Suppressor macrophage (primary cell): ENCODE measurements at places on chromosomes 3 and 15.
A peak's percentile ranks its signal among the peaks of the same experiment; 100 is the strongest.

GRCh38 chr3:129608087-129608935, 1.8 kb upstream of the PLXND1 start:
- DNase-seq, result no peak

DNA sequence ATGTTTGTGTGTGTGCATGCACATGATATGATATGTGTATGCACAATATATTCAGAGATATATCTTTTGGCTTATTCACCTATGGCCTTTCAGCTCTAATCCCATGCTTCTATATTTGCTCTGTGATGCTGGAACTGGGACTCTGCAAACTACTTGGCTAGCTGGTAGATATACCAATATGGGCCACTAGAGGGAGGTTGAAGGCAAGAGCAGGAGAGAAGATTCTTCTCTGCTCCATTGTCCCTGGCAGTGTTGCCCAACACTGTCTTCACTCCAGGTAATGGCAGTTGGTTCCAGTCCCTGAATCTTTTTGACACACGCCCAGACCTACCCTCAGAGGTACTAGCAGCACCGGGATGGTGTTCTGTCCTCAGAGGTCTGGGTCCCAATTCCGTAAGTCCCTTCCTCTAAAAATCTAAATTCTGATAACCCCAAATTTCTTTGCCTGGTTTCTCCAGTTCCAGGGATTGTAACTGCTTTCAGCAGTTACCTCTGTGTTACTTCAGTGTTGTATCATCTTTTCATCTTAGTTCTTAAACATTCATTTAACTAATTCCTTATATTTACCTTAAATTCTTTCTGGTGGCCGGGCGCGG, 44.7 kb downstream of the GTPBP8 start:
- peak; percentile 59 for DNase-seq

GRCh38 chr3:127711021-127711695, 38.4 kb downstream of the ABTB1 start:
- DNase-seq, result no peak

DNA sequence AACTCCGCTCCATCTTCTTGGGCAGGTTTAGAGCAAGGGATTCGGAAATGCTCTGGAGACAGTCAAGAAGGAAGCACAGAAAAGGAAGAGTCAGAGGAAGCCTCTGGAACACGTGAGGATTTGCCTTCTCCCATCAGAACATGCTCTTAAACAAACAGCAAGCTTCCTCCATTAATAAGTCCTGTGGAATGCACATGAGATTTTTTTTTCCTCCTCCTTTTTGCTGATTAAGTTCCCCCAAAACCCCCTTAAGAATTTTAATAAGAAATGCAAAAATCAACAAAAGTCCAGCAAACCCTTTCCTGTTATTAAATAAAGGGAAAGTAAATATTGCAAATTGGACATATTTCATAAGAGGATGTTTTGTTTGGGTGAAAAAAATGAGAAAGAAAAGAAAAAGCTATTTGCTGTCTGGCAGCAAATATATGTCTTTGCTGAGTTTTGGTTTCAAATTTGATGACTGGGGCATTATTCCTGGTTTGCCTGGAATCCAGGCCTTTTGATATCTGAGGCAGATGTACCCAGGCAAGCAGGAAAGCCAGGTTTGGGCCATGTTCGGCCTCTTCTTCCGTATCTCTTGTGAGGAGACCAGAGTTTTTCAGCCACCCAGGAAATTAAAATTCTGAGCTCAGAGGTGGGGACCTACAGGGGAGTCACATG, 7.9 kb upstream of the TSEN2 start:
- peak; percentile 19 for DNase-seq

GRCh38 chr3:71103430-71103921, 480.1 kb downstream of the FOXP1 start:
- peak; percentile 43 for DNase-seq

DNA sequence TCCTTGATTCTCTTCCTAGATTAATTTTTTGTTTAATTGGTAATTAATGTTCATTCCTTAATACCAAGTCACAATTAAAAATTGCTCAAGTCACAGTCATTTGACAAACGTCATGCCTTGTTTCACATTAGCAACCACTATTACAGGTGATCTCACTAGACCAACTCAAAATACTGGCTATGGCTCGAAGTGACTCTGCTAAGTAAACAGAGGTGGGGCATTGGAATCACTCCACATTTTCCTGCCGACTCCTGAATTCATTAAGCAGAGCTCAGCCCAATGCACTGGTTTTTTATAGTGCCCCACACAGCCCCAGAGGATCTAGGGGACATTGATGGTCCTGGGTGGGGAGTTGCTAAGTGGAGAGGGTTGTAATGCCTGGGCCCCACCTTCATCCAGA, 201.2 kb upstream of the NSMCE3 start:
- no peak for DNase-seq

DNA sequence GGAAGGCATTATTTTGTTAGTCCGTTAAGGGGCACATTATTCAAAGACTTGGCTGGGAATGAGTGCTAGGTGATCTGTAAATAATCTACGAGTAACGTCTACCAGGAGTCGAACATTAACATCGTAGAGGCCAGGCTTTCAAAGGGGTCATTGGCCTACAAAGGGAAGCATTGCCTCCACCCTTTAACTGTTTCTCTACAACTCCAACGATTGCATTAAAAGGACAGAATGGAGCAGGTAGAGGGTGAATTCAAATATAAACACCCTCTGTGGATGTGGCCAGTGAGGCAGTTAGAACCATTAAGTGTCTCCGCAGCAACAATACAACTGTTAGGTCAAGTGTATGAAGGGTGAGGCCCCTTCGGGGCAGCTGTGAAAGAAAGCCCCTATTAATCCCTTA, 126.0 kb upstream of the LMOD3 start:
- DNase-seq, result no peak

- DNase-seq, result no peak
These were observed 17.1 kb upstream of the IGDCC3 start for GRCh38 chr15:65394936-65395335.

DNA sequence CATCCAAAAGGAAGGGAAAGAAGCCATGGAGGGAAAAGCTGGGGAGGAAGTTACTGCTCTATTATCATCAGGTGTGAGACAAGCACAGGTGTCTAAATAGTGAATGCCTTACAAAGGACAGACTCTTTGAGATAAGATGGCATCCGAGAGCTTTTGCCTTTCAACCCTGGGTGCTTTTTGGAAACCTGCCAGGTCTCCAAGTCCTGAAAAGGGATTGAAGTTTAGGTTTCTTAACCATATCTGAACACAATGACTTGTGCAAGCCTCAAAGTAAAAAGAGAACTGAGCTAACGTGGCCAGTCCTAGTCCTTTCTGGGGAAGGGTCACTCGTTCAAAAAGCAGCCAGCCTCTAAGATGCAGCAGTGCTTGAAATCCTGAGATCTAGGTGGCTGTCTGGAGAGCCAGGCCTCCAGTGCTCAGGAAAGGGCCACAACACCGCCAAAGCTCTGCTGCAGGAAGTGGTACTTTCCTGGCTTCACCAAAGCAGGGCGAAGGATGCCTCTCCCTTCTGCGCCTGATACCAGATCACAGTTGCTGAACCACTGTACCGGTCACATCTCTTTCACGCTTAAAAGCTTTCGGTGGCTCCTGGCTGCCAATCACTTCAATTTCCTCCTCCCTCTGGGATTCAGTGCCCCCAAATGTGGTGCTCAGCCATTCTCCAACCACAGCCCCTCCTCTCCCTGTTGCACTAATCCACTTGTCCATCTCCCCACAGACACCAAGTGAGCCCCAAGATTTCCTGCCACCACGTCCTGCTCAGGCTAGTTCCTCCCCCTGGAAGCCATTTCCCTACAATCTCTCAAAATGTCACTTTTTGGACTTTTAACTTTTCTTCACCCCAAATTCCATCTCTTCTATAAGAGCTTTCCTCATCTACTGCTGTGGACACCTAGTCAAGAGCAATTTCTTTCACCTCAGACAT, 104.1 kb upstream of the LPP start:
- DNase-seq, result peak; percentile 10

DNA sequence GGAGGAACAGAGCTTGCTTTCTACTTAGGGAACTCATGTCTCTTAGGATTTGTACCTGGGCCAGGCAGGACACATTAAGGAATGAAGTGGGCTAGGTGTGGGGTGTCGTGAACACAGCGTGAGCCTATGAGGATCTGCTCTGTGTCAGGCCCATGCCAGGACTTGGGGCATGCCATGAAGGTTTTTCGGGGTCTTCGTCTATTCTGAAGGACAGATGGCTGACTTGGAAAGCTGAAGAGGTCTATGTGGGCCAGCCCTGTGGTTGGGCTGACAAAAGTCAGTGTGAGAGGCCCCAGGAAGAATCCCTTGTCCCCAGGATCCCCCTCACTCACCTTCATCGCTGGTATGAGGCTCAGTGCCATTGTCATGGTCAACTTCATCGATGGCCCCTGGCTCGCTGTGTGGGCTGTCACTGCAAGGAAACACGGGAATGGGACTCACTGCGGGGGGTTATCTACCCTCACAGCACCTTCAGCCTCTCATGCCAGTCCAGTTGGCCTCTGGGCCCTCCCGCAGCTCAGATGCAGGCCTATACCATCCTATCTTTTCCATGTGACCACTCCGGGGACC, 46.8 kb upstream of the RAD18 start:
- DNase-seq, result no peak

DNA sequence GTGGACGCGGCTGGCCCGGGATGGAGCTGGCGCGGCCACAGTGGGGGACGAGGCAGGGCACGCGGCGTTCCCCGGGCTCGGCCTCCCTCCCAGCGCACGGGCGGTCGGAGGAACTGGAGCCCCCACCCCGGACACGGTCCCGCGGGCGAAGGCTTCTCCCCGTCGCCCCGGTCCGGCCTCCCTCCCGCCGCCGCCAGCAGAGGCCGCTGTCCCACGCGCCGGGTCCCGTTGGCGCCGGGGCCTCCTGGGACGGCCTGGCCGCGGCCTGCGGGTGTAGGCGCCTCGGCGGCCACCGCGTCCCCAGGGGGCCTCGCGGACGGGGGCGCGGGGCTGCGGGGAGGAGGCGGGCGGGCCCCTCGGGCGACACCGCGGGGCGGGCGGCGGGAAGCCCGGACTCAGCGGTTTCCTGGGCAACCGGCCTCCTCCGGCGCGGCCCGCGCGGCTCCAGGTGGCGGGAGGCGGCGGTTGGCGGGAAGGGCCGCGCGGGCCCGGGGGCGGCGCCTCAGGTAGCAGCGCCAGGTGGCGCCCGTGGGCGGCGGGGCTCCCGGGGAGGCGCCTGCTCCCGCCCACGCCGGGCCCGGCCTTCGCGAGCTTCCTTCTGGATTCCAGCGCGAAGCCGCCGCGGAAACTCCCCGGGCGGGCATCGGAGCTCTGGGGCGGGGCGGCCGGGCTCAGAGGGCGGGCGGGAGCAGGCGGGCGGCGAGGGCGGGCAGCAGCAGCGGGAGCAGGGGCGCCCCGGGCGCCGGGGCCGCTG, 26.7 kb downstream of the MELTF start:
- peak; percentile 93 for DNase-seq

GRCh38 chr3:23952646-23953045, 7.6 kb downstream of the NR1D2 start:
- no peak for DNase-seq

- no peak for DNase-seq
These were observed 43.9 kb downstream of the LYZL4 start for GRCh38 chr3:42366550-42366949.

- DNase-seq, result no peak
These were observed 384.4 kb upstream of the ARPP21 start for GRCh38 chr3:35254917-35255316.

GRCh38 chr15:44593042-44593736, 56.2 kb downstream of the EIF3J start:
- no peak for DNase-seq

- no peak for DNase-seq
These were observed 88.8 kb downstream of the IGSF11 start for GRCh38 chr3:118945834-118946233.

DNA sequence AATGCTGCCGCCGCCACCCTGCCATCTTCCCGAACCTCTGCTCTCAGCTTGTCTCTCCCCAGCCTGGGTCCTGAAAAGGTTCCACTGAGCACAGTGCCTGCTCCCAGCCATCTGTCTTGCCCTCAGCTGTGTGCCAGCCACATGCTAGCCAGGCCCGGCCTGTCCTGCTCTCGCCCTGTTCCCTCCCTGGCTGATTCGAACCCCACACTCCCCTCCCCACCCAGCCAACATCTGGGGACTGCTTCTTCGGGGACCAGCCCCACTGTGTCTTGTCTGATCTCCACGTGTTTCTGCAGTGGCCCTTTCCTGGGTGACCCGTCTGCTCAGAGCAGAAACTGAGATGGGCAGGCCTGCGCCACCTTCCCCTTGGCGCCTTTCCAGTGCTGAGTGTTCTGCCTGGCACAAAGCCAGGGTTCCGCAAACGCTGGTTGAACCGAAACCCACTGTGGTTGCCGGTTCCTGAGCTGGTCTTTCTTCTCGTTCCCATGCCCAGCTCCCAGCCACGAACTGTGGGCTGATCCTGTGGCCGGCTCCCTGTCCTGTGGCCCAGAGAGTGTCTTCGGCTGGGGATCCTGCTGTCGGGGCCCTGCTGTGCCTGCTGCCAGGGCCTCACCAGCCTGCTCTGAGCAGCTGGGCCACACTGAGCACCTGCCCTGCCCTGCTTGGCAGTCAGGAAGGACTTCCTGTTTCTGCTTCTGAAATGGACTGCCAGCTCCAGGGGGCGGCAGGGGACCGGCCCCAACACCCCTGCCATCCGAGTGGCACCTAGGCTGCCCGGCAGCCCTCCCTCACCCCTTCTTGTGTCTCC, 62.7 kb upstream of the KLF13 start:
- DNase-seq, result peak; percentile 98

DNA sequence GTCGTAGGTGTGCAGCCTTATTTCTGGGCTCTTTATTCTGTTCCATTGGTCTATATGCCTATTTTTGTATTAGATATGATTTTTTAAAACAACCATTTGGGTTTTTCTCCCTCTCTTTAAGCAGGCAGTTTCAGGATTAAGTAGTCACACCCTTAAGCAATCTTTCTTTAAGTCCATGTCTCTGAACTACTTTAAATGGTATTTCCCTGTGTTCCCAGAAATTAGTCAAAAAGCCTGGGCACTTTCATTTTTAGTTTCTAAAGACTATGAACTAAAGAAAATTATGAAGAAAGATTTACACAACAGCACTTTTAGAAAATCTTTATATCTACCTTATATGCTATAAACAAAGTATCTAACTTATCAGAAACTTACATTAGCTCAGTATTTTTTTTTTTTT, 110.3 kb downstream of the FAIM start:
- DNase-seq, result no peak

GRCh38 chr3:43093006-43093405, 12.9 kb downstream of the POMGNT2 start:
- no peak for DNase-seq

DNA sequence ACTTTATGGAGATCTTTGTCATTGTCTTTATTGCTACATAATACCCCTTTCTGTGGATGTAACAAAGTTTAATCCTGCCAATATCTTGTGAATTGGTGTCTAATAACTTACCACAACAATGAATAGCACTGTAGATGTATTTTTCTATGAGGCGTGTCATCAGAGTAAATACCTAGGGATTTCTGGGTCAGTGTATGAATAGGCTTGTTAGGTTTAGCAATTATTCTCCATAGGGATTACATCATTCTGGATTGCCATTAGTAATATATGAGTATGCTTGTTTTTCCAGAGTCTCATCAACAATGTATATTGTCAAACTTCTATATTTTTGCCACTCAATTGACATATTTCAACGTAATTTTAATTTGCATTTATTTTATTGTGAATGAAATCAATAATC, 67.9 kb downstream of the UNC13C start:
- DNase-seq, result no peak

GRCh38 chr3:14117468-14118399, 6.9 kb downstream of the CHCHD4 start:
- no peak for DNase-seq
